ENCODE measurements at places on chromosomes 13 and 19.

- no peak for DNase-seq
Observed at GRCh38 chr19:42469311-42470235, 26.8 kb upstream of the CXCL17 start.

- no peak for DNase-seq
Observed at GRCh38 chr19:55635334-55635717, 5.5 kb upstream of the ZNF580 start.

DNA sequence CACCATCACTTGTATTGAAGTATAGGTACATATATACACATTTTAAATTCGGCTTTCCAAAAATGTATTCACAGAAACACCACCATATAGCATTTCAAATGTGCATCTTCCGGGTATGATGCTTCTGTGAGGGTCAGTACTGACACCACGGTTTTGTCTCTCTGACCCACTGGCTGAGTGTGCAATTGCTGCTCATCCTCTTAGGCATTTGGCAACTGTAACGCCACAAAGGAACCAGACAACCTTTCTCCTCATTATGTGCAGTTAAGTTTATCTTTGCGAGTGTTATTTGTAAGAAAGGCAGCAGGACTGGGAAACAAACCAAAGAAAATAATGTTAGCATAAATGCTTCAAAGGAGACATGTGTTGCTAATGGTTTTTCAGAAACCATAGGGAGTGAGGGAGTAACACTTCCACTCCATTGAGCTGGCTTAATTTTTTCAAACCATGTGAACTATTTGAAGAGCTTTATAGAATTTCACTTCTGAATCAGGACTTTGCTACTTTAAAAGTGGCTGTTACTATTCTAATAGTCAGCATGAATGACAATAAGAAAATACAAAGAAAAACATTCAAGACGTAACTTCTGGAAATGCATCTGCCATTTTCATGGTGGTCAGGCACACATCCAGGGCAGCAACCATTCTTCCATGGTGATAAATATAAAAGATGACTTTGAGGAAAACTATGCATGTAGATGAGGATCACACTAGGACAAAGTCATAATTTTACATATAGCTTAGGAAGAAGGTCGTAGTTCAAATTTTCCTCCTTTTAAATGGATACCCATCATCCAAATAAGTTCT, 423.3 kb downstream of the MZT1 start:
- no peak for DNase-seq

DNA sequence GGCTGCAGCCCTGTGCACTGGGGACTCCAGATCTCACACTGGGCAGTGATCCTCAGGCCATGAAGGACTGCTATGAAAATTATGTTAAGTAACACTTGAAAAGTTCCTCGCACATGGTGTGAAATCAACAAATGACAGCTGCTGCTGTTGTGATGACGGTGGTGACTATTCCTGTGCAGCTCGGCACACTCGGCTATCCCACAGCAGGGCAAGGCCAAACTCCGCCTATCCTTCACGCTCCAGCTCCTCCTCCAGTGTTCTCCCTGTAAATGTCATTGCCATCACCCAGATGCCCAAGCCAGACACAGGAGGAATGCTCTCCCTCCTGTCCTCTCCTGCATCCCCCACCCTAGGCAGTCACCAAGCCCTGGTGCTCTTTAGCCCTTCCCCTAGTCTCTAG, 31.3 kb downstream of the GRIK5 start:
- DNase-seq: no peak

DNA sequence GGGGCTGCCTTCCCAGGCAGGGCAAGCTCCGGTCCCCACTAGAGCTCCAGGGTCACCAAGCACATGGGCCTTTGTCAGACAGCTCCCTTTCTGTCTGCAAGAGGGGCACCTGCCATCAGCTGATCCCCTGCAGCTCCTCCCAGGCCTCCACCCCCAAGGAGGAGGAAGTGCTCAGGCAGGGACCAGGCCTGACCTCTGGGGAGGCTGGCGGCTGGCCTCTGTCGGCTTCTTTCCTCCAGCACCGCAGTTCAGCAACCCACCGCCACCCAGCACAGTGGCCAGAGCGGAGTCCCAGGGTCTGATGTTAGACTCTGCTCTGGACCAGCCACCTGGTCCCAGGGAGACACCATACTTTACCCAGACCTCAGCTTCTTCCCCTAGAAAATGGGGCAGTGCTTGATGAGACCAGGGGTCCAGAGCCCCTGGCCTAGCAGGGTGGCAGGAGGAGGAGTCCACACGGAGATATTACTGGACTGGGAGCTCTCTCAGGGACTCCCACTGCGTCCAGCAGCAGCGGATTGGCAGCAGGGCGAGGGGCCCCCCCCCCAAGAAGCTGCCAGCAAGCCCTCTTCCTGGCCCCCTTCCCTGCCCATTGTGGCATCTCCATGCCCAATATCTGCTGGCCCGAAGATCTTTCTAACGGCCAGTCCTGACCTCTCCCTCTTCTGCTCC, 24.1 kb downstream of the NKPD1 start:
- no peak for DNase-seq
